Common myeloid progenitor, CD34-positive (primary cell): ENCODE measurements at places on chromosomes 7 and 10.

GRCh38 chr7:117269417-117269816, 53.4 kb downstream of the WNT2 start:
- H3K27ac ChIP-seq = no peak overlapping the region
- no peak overlapping the region for H3K4me3 ChIP-seq
- peaks cover 3% of the 10 kb centered on the region for H3K27me3 ChIP-seq
- H3K36me3 ChIP-seq = no peaks in the 10 kb centered on the region

DNA sequence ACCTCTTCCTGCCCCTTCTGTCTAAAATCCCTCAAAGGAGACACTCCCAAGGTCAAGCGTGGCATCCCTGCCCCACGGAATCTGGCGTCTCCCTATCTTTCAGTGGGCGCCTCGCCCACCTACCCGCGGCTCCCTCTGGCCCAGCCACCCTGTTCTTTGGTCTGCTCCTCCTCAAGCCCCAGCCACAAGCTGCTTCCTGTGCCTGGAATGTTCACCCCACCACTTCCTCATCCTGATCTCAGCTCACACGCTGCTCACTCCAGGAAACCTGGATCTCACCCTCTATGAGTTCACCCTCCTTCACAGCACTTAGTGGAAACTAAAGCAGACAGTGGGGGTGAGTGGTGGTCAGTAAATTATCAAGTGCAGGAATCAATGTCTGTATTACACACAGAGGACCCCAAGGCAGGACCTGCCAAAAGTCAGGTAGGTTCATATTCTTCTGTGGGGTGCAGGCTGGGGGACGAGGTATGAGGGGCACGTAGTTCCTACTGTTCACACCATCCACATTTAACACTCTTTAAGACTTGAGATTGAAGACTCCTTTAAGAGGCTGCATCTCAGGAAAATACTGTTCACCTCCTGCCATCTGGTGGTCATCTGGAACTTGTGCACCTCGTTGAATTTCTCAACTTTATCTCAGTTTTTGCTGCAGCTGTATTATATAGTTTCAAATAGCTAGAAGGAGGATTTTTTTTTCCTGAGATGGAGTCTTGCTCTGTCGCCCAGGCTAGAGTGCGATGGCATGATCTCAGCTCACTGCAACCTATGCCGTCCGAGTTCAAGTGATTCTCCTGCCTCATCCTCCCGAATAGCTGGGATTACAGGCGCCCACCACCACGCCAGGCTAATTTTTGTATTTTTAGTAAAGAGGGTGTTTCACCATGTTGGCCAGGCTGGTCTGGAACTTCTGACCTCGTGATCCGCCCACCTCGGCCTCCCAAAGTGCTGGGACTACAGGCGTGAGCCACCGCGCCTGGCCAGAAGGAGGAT, 166.6 kb downstream of the ARHGAP21 start:
- H3K36me3 ChIP-seq = no peaks in the 10 kb centered on the region
- no peaks in the 10 kb centered on the region for H3K27me3 ChIP-seq
- DNase-seq = peak; percentile 69
- no peak overlapping the region for H3K4me3 ChIP-seq

DNA sequence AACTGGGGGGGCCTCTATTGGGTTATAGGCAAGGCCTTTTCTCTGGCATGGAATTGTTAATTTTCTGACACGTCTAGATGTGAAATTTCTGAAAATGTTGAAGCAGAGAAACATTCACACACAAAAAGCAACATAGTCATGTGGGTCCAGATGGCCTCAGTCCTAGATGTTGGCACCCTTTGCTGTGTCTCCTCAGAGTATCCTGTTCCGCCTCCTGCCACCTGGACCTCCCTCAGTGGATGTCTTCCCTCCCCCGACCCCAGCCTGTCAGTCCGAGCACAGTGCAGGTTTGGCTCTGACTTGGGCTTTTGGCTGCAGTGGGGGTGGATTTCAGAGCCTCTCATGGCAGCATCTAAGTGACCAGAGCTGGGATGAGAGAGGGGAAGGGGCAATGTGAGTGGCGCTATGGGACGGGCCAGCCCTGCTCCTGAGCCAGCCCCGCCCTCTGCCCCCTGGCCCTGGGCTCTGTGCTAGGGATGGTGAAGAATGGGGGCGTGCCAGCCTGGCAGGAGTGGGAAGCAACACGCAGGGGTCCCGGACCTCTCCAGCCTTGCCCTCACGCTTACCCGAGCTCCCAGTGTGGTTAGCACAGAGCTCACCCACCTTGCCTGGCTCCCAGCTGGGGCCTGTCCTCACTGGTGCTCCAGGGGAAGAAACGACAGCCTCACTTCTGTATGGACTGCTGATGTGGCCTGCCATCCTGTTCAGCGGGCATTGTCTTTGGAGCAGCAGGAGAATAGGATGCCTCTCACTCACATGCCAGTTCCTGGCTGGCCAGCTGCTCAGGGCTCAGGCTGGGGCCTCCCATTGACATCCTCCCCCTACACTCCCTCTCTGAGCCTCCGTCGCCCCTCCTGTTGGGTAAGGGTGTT, 6.2 kb downstream of the ATP6V0E2 start:
- no peaks in the 10 kb centered on the region for H3K4me1 ChIP-seq
- peaks cover 16% of the 10 kb centered on the region for H3K36me3 ChIP-seq
- H3K27me3 ChIP-seq = no peaks in the 10 kb centered on the region
- H3K4me3 ChIP-seq = no peak overlapping the region
- no peak overlapping the region for H3K27ac ChIP-seq
- DNase-seq = no peak

DNA sequence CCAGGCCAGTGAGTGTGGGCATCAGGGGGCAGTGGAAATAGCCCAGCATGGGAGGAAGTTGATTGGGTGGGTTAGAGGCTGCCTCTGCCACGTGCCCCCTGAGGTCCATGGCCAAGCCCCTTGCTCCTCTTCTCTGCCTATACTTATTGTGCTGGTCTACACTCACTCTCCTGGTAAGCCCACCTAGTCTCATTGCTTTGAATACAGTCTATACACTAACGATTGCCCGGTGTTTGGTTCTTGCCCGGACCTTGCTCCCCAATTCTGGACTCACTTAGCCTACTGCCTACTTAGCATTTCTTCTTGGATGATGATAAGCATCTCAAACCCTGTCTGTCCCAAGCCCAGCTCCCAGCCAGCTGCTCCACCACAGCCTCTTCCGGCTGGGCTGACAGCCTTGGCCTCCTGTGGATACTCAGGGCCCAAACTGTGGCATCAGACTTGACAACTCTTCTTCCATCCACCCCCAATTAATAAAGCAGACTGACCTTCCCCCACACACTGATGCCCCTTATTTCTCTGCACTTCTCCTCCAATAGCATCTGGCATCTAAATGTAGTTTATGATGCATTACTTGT, 10.1 kb downstream of the LRRC18 start:
- H3K27me3 ChIP-seq = no peaks in the 10 kb centered on the region
- H3K36me3 ChIP-seq = no peaks in the 10 kb centered on the region

- H3K4me1 ChIP-seq = peaks cover 4% of the 10 kb centered on the region
- H3K36me3 ChIP-seq = no peaks in the 10 kb centered on the region
- no peak overlapping the region for H3K27ac ChIP-seq
- no peak for DNase-seq
These were observed 56.1 kb downstream of the HIBADH start for GRCh38 chr7:27606270-27607209.

DNA sequence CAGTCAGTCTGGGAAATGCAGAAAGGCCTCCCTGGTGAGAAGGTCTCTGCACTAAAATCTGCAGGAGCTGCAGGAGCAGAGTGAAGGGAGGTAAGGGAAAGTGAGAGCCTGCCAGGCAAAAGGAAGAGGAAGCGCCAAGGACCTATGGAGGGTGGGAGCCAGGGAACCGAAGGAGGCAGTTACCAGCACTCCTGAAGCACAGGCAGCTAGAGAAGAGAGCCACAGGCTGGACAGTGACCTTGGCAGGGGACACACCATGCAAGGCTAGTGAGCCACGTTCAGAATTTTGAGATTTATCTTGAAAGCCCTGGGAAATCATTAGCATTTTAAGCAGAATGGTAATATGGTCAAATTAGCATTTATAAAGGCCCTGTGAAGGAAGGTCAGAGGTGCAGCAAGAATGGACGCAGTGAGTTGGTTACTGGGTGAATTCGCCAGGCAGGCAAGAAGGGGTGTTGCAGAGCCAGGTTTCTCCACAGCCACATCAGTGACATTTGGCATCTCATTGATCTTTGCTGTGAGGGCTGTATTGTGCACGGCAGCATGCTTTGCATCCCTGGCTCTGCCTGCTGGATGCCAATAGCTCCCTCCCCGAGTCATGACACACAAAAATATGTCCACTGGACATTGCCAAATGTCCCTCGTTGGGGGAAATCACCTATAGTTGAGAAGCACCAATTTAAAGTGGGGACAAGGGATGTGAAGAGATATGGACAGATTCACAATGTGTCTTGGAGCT, 54.7 kb upstream of the LANCL2 start:
- H3K27me3 ChIP-seq = no peaks in the 10 kb centered on the region
- DNase-seq = no peak
- H3K36me3 ChIP-seq = no peaks in the 10 kb centered on the region
- no peaks in the 10 kb centered on the region for H3K4me1 ChIP-seq
- H3K27ac ChIP-seq = no peak overlapping the region

DNA sequence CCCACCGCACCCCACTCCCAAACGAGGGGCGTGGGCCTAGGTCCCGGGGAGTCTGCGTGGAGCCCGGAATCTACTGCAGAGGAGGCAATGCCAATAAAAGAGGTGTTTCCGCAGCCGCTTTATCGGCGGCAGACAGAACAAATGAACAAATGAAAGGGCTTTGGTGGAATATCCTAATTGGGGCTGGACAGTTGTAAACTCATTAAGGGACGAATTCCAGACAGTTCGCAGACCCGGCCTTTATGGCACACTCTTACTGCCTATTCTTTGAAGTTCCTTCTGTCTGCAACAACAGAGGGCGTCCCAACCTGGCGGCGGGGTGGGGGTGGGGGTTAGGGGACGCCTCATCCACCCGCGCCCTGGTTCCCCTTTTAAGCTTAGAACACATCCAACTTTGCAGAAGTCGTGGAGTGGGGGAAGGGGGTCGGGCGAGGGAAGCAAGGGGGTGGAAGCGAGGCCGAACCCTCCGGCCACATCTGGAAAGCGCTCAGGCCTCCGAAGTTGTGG, 4.1 kb downstream of the HOXA9 start:
- peak overlapping the region; percentile 66 for H3K27ac ChIP-seq
- peaks cover 22% of the 10 kb centered on the region for H3K36me3 ChIP-seq
- no peaks in the 10 kb centered on the region for H3K27me3 ChIP-seq
- H3K4me1 ChIP-seq = peaks cover 64% of the 10 kb centered on the region

DNA sequence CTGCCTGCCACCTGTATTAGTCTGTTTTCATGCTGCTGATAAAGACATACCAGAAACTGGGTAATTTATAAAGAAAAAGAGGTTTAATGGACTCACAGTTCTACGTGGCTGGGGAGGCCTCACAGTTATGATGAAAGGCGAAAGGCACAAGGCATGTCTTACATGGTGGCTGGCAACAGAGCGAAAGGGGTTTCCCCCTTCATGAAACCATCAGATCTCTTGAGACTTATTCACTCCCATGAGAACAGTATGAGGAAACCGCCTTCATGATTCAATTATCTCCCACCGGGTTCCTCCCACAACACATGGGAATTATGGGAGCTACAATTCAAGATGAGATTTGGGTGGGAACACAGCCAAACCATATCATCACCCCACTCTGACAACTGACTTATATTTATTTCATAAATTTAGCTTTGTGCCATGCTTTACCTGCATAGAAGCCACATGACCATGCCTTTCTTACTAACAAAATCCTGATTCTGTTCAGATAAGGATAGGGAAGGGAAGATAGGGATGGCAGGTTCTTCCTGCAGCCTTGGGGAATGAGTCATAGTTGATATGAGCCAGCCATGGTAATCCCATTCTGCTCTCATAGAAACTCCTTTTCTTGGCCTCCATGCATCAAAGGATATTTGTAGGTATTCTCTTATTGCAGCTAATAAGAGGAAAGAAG, 191.3 kb upstream of the AGK start:
- no peaks in the 10 kb centered on the region for H3K36me3 ChIP-seq
- no peak overlapping the region for H3K4me3 ChIP-seq
- H3K4me1 ChIP-seq = no peaks in the 10 kb centered on the region
- H3K27me3 ChIP-seq = no peaks in the 10 kb centered on the region
- H3K27ac ChIP-seq = no peak overlapping the region

DNA sequence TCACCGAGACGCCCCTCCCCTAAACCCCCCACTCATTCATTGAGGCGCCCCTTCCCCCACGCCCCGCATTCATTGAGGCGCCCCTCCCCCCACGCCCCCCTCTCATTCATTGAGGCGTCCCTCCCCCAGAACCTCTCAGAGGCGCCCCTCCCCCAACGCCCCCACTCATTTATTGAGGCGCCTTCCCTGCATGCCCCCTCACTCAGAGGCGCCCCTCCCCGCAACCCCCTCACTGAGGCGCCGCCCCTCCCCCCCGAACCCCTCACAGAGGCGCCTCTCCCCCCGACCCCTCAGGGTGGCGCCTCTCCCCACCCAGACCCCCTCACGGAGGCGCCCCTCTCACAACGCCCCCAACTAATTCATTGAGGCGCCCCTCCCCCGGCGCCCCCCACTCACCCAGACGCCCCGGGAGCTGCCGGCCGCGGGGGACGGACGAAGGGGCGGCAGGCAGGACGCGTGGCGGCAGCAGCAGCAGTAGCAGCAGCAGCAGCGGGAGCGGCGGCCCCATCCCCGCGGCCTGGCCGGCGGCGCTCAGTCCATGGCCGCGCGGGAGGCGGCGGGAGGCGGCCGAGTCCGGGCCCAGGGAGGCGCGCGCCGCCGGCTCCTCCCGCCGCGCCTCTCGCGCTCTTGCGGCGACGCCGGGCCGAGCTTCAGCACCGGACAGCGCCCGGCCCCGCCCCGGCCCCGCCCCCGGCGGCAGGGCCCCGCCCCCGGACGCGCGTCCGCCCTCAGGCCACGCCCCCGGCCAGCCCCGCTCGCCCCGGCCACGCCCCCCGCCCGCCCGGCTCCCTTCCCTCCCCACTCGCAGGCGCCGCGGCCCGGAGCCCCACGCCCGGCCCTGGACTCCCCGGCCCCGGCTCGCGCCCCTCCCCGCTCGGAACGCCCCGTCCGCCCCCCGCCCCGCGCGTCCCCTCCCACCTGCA, at the start of gene PTPRN2:
Gene PTPRN2, minus strand, starts transcription at position 662 of the 923 bp plus-strand sequence.
- H3K36me3 ChIP-seq = no peaks in the 10 kb centered on the region
- peaks cover 4% of the 10 kb centered on the region for H3K4me1 ChIP-seq
- DNase-seq = peak; percentile 59
- H3K4me3 ChIP-seq = no peak within 1 kb of the TSS

- no peaks in the 10 kb centered on the region for H3K4me1 ChIP-seq
- H3K27me3 ChIP-seq = no peaks in the 10 kb centered on the region
- no peak overlapping the region for H3K4me3 ChIP-seq
- peaks cover 21% of the 10 kb centered on the region for H3K36me3 ChIP-seq
- DNase-seq = no peak
These were observed 43.5 kb downstream of the NUP205 start for GRCh38 chr7:135601182-135601581.

GRCh38 chr10:89853781-89854191, 152.4 kb downstream of the KIF20B start:
- no peak for DNase-seq
- no peak overlapping the region for H3K27ac ChIP-seq
- H3K4me1 ChIP-seq = no peaks in the 10 kb centered on the region
- H3K36me3 ChIP-seq = no peaks in the 10 kb centered on the region
- H3K4me3 ChIP-seq = no peak overlapping the region

- H3K4me1 ChIP-seq = no peaks in the 10 kb centered on the region
- no peak overlapping the region for H3K27ac ChIP-seq
- no peaks in the 10 kb centered on the region for H3K36me3 ChIP-seq
- H3K4me3 ChIP-seq = no peak overlapping the region
- no peak for DNase-seq
These were observed 349.0 kb downstream of the ZWINT start for GRCh38 chr10:56012101-56012500.
